Hypothalamus (tissue), 51 donors: ENCODE measurements at places on chromosomes 12 and 14.

GRCh38 chr12:132105467-132105866 is 38.7 kb downstream of the DDX51 start:
- no peak for DNase-seq

GRCh38 chr12:6416596-6416995 is 28.2 kb upstream of the CD27 start:
- no peak for DNase-seq

DNA sequence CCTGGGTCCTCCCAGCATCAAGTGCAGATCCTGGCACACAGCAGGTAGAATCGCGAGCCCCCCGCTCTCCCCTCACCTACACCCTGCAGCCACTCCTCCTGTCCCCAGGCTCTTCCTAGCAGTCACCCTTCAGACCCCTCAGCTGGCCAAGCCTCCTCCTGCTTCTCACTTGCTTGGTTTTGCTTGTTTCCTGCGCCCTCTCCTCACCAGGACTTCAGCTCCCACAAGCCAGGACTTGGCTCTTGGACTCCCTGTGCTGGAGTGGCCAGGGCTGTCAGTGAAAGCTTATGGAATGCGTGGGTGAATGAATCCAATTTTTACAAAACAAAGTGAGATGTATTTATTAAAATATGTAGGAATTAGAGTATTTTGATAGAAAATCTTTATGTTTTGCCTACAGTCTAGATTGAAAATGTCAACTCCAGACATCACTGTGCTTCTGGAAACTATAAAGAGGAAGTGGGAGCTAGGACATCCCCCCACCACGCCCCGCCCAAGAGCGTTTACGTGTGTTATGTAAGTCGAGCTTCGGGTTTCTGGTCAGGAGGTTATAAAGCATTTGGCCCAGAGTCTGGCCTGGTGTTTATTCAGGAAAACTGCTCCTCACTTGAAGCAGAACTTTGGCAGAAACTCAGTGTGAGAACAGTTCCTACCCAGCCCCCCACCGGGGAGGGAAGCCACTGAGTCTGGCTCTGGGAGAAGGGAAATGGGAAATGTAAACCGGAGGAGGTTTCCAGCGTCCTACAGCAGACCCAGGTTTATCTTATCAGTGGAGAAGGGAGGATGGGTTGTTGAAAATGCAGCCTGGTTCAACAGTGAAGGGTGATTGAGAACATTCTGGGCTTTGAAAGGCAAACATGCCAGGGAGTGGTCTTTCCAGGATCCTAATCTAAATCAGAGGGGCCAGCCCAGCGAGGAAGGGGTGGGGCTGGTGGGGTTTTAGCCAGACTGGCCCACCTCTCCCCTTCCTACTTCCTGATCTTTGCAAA is 8.8 kb downstream of the ALDH2 start:
- peak; percentile 64 for DNase-seq

DNA sequence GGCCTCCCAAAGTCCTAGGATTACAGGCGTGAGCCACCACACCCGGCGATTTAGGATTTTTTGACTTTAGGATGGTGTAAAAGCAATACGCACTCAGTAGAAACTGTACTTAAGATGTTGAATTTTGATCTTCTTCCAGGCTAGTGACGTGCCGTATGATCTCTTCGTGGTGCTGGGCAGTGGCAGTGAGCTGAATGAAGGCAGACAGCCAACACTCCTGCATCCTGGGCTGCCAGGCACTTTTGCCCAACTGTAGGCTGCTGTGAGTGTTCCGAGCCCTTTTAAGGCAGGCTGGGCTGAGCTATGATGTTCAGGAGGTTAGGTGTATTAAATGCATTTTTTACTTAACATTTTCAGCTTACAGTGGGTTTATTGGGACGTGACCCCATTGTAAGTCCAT is 21.3 kb downstream of the IL31 start:
- DNase-seq: no peak

DNA sequence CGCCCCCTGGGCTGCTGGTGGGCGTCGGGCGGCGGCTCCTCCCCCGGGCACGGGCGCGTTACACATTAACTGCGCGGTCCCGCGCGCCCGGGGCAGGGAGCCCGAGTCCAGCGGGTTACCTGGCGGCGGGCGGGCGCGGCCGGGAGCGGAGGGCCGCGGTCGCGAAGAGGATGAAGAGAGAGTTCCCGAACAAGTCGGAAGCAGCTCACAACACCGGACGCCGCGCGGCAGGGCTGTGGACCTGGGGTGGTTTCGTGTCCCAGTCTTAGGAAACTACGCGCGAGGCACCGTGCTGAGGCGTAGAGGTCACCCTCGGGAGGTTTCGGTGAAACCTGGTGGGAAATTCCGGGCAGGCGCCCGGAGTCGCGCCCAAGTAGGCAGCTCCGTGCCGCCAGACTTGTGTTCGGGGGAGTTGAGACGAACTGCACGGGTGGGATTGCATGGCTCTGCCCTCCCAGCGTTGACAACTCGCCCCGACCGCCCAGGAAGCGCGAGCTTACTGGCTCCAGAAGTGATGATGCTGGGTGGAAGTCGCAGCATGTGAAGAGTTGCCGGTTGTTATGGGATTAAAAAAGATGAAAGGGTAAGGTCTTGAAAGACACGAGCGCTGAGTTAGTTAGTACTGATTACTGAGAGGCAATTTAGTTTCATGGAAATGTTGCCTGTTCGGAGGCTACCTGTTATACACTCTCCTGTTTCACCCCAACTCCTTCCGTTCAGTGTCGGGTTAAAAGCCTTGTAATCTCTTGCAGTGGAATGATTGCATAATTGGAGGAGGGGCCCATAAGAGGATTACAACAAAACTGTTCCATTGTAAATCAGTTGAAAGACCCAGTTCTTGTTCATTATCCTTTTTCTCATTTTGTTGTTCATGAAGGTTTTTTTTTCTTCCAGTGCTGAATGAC is 879 bp downstream of the RAB3IP start:
- peak; percentile 33 for DNase-seq

GRCh38 chr14:30935445-30935844 is 61.1 kb downstream of the COCH start:
- no peak for DNase-seq

DNA sequence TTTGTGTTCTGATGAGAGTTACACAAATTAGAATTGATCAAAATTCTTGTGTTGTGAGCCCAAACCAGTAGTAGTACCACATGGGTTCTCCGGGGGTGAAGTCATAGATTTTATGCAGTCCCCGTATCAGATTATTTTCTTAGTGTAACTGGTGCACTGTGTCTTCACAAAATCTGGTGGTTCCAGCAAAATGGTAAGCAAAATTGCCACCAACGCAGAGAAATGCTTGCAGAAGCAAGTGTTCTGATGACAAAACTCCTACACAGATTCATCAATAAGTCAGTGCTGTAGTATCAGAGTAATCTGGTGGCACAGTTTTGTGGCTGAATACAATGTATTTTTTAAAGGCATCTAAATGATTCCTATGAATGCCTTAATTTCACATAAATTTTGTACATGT is 1.3 kb upstream of the CACNA2D4 start:
- no peak for DNase-seq

GRCh38 chr12:130164936-130165335 is 2.7 kb downstream of the FZD10 start:
- DNase-seq: no peak

GRCh38 chr12:66640691-66641460 is 38.0 kb downstream of the GRIP1 start:
- DNase-seq: no peak

DNA sequence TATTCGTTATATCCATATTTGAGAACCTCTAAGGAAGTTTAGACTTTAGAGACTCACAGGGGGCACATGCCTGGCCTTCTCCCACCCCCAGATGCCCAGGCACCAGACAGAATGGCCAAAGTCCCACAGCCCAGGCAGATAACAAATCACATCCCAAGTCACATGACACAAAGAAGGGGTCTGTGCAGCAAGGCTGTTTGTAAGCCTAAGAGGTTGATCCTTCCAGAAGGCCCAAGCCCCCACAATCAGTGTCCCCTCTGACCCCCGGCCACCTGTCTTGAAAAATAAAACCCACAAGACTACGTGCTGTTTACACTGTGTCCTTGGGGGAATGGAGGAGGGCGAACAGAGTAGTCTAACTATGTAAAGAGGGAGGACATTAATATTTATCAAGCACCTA is 5.1 kb downstream of the CTDSP2 start:
- no peak for DNase-seq

GRCh38 chr12:18363321-18363720 is 102.0 kb downstream of the PIK3C2G start:
- DNase-seq: no peak

DNA sequence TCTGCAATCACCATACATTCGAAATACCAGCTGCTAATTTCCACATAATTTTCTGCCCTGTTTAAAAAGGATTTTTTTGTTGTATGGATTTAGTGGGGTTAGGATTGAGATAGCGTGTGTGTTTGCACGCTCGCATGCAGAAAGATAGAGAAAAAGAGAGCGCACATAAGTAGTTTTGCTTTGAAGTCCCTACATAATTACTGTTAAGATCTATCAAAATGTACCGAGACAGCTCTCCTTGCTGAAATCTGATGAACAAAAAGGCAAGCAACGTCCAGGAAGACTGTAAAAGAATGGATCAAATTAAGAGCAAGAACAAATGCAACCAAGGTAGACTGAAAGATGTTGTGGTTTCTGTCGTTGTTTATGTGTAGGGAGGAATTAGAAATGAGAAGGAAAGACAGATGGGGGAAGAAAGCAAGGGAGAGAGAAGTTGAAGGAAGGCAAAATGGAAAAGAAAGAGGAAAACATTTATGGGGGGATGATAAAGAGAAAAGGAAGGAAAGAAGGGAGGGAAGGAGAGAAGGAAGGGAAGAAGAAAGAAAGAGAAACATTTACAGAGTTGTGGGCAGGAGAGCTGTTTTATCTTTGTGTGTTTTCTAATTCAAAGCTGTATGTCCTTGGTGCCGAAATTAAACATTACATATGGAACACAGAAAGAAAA is 522.3 kb downstream of the MED13L start:
- DNase-seq: no peak

DNA sequence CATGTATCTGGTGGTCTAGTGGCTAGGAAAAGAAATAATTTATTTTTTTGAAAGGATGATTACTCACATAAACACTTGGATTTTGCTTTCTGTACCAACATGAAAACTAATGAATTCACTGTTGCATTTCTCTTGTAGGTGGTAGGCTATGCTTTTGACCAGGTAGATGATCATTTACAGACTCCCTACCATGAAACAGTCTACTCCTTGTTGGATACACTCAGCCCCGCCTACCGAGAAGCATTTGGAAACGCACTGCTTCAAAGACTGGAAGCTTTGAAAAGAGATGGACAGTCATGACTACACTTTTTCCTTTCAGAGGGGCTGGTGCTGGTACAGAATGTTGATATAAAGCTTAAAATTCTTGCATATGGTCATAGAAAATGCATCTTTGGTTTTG is 6.5 kb upstream of the AK7 start:
- no peak for DNase-seq

DNA sequence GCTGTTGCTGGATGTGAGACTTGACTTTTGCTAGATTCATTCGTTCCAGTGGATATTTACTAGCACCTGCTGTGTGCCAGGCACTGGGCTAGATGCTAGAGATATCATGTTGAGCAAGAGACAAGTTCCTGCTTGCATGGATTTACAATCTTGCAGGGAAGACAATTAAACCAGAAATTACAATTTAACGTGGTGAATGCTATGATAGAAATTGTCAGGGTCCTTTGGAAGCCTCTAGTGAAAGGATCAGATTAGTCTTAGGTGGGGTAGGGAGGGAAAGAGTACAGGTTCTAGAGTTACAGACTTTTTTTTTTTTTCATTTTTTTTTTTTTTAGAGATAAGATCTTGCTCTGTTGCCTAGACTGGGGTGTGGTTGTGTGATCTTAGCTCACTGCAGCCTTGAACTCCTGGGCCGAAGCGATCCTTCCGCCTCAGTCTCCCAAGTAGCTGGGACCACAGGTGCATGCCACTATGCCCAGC is 36.7 kb downstream of the SPATS2 start:
- DNase-seq: no peak

- no peak for DNase-seq
These were observed 13.0 kb upstream of the UBC start for GRCh38 chr12:124927201-124928094.

- DNase-seq: no peak
These were observed 12.7 kb downstream of the ERP29 start for GRCh38 chr12:112025808-112026375.

- no peak for DNase-seq
These were observed 11.0 kb downstream of the KRT7 start for GRCh38 chr12:52243856-52244614.

GRCh38 chr14:71995741-71996140 is 63.5 kb downstream of the RGS6 start:
- no peak for DNase-seq

DNA sequence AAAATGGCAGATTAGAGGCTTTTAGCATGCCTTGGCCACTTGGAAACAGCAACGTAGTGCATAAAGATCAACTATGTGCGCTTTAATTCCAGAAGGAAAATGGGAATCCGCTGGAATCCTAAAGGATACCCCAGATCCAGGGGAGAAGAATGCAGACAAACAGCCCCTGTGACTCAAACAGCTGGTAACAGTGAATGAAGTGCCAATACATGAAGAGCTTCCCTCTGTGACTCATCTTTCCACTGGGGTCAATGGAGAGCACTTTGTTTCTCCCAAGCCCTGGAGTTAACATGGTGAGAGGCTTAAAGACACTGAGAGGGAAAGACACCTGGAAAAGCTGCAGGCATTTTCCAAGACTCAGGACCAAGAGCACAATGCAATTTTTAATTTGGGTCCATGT is 263.1 kb downstream of the CEP128 start:
- no peak for DNase-seq

GRCh38 chr12:3224530-3224903 is 147.3 kb downstream of the TSPAN9 start:
- DNase-seq: no peak

GRCh38 chr12:31324845-31325523 is 966 bp downstream of the SINHCAF start:
- DNase-seq: peak; percentile 5

- no peak for DNase-seq
These were observed 141.2 kb downstream of the PPFIA2 start for GRCh38 chr12:81617915-81618314.

DNA sequence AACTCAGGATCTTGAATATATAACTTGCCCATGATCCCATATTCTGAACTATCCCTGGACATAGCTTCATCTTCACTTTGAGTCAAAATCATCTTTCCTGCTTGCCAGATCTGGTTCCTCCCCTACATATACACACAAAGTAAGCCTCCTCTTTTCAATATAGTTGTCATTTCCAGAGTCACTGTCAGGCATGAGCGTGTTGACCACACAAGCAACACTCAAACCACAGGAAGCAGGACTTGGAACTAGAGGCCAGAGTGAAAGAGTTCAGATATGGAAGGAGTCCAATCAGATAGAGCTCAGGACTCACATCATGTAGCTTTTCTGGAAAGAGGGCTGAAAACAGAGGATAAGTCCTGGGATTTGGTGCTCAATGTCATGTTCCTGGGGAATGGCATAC is 1140.6 kb downstream of the BCL11B start:
- no peak for DNase-seq

GRCh38 chr12:47736877-47737676 is 11.8 kb upstream of the ENDOU start:
- DNase-seq: peak; percentile 64
